ENCODE measurements at places on chromosomes 11 and 22. TPM values are rescaled to one million over a fixed set of nuclear protein-coding genes. Genes with fewer than 3 reads are reported as not detected.
A peak's percentile ranks its signal among the peaks of the same experiment; 100 is the strongest.

DNA sequence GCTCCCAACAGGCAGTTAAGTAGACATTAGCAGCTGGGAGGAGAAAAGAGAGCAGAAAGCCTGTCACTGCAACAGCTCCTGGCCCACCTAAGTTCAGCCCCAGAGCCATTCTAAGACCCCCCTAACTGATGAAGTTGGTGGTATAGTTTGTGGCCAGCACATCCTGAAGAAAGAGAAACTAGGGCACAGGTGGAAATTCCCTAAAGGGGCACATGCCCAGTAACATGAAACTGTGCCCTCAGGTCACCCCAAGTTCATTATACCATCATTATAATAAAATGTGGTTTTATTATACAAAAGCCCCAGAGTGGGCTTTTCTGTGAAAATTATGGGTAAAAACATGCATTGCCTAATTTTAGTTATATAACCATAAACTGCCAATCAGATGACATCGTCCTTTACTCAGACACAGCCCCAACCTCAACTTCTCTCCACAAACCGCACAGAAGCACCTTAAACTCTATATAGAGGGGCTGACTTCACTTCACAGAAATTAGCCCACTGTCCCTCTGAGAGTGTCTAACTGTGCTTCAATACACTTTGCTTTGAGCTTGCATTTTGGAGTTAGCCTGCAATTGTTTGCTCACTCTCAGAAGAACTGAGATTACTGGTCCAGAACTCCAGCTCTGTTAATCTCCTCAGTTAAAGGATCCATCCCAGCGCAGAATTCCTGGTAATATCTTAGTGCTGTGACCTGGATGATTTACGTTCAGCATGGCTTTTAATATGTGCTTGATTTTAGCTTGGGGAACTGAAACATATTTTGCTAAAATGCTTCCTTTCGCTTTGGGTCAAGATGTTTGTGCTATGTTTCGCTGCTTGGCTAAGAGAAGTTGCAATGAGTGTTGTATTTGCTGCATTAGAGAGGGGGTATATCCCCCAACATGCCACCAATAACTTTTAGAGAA, 1.8 kb upstream of the APOL3 start:
- DNase-seq, result peak; percentile 33

- no peak for DNase-seq
Measured at GRCh38 chr11:118068206-118068944, 8.5 kb upstream of the TMPRSS4 start.

- no peak for DNase-seq
Measured at GRCh38 chr22:46641811-46642266, 21.7 kb downstream of the GRAMD4 start.

- peak; percentile 12 for DNase-seq
Measured at GRCh38 chr11:120652705-120653335, 141.3 kb downstream of the GRIK4 start.

GRCh38 chr22:30889268-30889995, 79.1 kb downstream of the MORC2 start:
- no peak for DNase-seq

DNA sequence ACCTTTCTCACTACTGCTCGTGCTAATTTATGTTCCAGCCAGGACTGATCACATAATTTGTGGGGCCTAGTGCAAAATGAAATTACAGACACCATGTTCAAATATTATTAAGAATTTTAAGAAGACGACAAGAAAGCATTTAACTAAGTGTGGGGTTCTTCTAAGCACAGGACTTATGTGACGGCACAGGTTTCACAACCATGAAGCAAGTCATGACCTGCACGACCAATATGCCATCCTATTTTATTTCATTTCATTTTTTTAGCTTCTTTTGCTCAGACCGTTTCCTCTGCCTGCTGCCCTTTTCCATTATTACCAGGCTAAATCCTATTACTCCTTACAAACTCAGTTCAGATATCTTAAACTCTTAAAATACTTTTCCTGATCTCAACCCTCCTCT, 462.5 kb downstream of the AASDHPPT start:
- no peak for DNase-seq

The CCDC179 gene
- total RNA-seq, result not detected

Measured in CD4-positive, CD25-positive, alpha-beta regulatory T cell (primary cell).